ENCODE measurements at places on chromosomes 1 and 21.

GRCh38 chr1:23997812-23998211 lies 17.7 kb upstream of the SRSF10 start:
- no peak for DNase-seq

DNA sequence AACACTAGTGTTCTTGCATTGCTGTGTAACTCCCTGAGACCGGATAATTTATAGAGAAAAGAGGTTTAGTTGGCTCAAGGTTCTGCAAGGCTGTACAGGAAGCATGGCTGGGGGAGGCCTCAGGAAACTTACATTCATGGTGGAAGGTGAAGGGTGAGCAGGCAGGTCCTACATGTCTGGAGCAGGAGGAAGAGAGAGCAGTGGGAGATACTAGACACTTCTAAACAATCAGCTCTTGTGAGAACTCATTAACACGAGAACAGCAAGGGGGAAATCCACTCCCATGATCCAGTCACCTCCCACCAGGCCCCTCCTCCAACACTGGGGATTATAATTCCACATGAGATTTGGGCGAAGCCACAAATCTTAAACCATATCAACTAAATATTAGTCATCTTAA lies 30.1 kb downstream of the RNF2 start:
- DNase-seq, result no peak

DNA sequence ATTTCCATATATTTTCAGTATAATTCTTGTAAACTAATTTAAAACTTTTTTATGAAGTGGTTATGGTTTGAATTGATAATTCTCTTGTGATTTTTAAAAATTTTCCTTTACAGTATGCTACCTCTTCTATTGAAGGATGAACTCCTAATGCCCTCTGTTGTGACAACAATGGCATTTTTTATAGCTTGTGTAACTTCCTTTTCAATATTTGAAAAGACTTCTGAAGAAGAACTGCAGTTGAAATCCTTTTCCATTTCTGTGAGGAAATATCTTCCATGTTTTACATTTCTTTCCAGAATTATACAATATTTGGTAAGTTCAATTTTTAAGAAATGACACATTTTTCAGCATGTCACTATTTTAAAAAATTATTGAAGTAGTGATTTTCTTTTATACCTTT lies 61.4 kb downstream of the ALG6 start:
- DNase-seq, result no peak

GRCh38 chr1:27399251-27400025 lies 7.0 kb downstream of the GPR3 start:
- no peak for DNase-seq

GRCh38 chr1:56092684-56093570 lies 486.4 kb downstream of the PLPP3 start:
- no peak for DNase-seq
